ENCODE measurements at places on chromosomes 7 and 10. TPM values are rescaled to one million over a fixed set of nuclear protein-coding genes. Genes with fewer than 3 reads are reported as not detected.

GRCh38 chr10:100653957-100654781 is 91.2 kb upstream of the PAX2 start:
- no peak for DNase-seq
- peaks cover 63% of the 10 kb centered on the region for H3K27me3 ChIP-seq
- H3K36me3 ChIP-seq, result peaks cover 2% of the 10 kb centered on the region
- no peak overlapping the region for H3K27ac ChIP-seq

GRCh38 chr7:44636041-44636584 is 29.7 kb downstream of the OGDH start:
- H3K4me3 ChIP-seq, result no peak overlapping the region
- no peak for DNase-seq
- H3K4me1 ChIP-seq, result peaks cover 85% of the 10 kb centered on the region
- H3K27ac ChIP-seq, result peak overlapping the region; percentile 100

PGAM2 gene
- total RNA-seq, result 0.78 TPM

DNA sequence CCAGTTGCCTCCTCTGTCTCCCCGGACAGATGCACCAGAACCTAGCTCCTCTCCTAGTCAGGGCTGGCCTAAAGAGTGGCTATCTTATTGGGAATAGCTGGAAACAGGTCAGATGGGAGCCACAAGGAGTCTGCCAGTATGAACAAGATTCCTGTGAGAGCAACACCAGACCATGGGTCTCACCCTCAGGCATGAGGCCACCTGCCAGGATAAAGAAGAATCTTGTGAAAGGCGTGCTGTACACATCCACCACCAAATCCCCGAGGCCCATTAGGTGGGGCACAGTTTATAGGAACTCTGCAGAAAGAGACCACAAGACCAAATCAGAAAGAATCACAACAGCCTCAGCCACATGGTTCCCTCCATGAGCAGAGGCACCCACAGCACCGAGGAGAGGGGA is 325.9 kb downstream of the TNS3 start:
- H3K27ac ChIP-seq, result no peak overlapping the region
- H3K27me3 ChIP-seq, result peaks cover 15% of the 10 kb centered on the region
- H3K4me3 ChIP-seq, result no peak overlapping the region
- H3K36me3 ChIP-seq, result no peaks in the 10 kb centered on the region
- H3K4me1 ChIP-seq, result no peaks in the 10 kb centered on the region

- H3K36me3 ChIP-seq, result no peaks in the 10 kb centered on the region
- H3K4me3 ChIP-seq, result peak overlapping the region; percentile 80
- peak overlapping the region; percentile 13 for H3K27ac ChIP-seq
- no peaks in the 10 kb centered on the region for H3K4me1 ChIP-seq
- peaks cover 59% of the 10 kb centered on the region for H3K27me3 ChIP-seq
- no peak for DNase-seq
Observed at GRCh38 chr7:42237811-42238541, 967 bp upstream of the GLI3 start.

DNA sequence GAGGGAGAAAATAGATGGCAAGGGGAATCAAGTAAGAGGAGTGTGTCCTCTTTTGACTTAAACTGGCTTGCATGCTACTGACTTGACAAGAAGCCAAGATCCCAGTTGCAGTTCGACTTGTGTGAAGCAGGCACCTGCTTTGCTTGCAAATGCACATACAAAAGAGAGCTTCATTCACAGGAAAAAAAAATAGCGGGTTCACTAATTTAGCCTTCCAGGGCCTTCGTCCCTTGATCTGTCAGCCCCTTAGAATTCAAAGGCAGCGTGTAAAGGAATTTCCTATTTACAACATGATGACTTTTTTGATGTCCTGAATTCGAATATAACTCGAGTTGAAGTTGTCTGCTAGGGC is 192.1 kb downstream of the CELF2 start:
- no peak for DNase-seq
- peaks cover 1% of the 10 kb centered on the region for H3K27me3 ChIP-seq
- peaks cover 69% of the 10 kb centered on the region for H3K36me3 ChIP-seq
- H3K27ac ChIP-seq, result peak overlapping the region; percentile 96
- H3K4me1 ChIP-seq, result peaks cover 98% of the 10 kb centered on the region

DPYSL4 gene
- 24.1 TPM for total RNA-seq

NACAD gene
- total RNA-seq, result 0.05 TPM

SMKR1 gene
- 4.8 TPM for total RNA-seq

BMPER gene
- not detected for total RNA-seq

LIPK gene
- not detected for total RNA-seq

GRCh38 chr10:11176746-11177145 is 159.1 kb downstream of the CELF2 start:
- peak; percentile 49 for DNase-seq
- peaks cover 61% of the 10 kb centered on the region for H3K36me3 ChIP-seq
- no peaks in the 10 kb centered on the region for H3K27me3 ChIP-seq
- no peak overlapping the region for H3K4me3 ChIP-seq
- peaks cover 8% of the 10 kb centered on the region for H3K4me1 ChIP-seq

ARHGEF35 gene
- total RNA-seq, result 3.4 TPM

DNA sequence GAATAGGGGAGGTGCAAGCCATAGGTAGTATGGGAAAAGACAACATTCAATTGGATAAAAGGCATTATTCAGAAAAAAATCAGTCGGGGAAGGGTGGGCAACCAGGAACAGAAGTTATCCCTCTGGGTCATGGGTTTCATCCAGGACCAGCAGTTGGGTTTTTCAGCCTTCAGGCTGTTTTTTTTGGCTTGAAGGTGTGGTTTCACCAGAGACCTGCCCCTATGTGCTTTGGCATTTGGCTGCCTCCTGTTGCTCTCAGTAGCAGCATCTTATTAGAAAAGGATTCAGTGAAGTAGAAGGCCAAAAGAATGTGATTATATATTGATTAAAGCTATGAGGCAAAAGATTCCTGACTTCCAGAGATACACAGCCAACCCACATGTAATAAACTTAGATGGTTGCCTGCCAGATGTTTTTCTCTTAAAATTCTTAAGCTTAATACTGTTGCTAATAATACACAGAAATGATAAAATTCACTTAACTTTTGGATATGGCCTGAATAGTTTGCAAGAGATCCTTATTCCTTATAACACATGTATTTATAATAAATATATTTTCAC is 251.7 kb upstream of the CSTF2T start:
- no peak overlapping the region for H3K4me3 ChIP-seq
- H3K27me3 ChIP-seq, result peaks cover 9% of the 10 kb centered on the region
- H3K36me3 ChIP-seq, result no peaks in the 10 kb centered on the region
- H3K4me1 ChIP-seq, result no peaks in the 10 kb centered on the region
- no peak overlapping the region for H3K27ac ChIP-seq

SYT15B gene
- total RNA-seq, result 0.15 TPM

PPP1R17 gene
- not detected for total RNA-seq

GRCh38 chr7:147492606-147493005 is 1098.0 kb upstream of the C7orf33 start:
- DNase-seq, result no peak
- H3K36me3 ChIP-seq, result no peaks in the 10 kb centered on the region
- no peaks in the 10 kb centered on the region for H3K27me3 ChIP-seq
- no peaks in the 10 kb centered on the region for H3K4me1 ChIP-seq
- no peak overlapping the region for H3K4me3 ChIP-seq

DNA sequence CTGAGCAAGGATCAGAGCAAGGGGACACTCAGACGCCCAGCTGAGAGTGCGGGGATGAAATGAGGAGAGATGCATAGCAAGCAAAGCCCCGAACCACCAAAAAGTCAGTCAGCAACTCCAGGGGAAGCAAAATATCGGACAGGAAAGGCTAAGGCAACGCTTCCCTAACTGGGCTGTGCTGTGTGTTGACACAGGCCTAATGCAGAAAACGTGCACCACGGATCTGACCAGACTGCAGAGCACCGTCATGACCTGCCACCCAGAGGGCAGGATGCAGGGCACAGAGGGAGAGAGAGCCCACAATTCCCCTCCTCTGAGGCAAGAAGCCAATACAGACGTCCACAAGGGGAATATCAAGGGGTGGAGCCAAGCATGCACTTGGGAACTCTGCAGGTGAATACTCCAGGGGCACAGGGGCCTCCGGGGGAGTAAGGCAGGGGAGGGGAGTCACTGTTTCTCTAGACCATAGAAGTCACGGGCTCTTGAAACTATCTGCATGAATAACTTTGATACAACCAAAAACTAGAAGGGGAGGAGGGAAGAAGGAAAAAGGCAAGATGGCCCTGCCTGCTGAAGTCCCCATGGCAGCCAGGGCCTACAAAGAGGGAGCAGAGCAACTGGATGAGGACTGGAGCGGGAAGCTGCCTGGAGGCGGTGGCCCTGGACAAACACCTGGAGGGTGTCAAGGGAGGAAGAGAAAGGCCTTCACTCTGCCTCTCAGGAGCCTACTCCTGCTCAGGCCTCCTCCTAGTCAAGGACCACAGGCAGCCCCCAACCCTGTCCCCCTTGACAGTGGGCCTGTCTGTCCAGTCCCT is 26.2 kb downstream of the GRID1 start:
- no peaks in the 10 kb centered on the region for H3K36me3 ChIP-seq
- no peak overlapping the region for H3K27ac ChIP-seq
- H3K4me3 ChIP-seq, result no peak overlapping the region
- DNase-seq, result no peak

DNA sequence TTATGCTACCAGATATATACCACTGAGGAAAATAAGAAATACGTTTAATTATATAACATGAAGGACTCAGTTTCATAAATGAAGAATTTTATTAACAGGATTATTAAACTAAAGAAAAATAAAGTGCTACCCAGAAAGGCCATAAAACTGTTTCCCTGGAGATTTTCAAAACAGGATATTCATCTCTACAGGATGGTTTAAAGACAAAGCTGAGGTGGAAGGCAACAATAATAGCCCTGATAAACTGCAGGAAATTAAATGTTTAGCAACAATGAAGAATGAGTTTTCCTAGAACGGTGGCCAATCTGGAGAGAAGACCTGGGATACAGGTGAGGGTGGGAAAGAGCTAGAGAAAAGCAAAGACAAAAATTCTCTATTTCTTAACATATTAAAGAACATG is 11.9 kb downstream of the RHEB start:
- H3K4me1 ChIP-seq, result peaks cover 45% of the 10 kb centered on the region
- H3K27me3 ChIP-seq, result no peaks in the 10 kb centered on the region
- H3K27ac ChIP-seq, result no peak overlapping the region
- peaks cover 2% of the 10 kb centered on the region for H3K36me3 ChIP-seq

GRCh38 chr7:12539681-12540080 is 30.8 kb upstream of the SCIN start:
- H3K4me3 ChIP-seq, result no peak overlapping the region
- no peak for DNase-seq
- H3K27ac ChIP-seq, result no peak overlapping the region
- H3K4me1 ChIP-seq, result no peaks in the 10 kb centered on the region

DNA sequence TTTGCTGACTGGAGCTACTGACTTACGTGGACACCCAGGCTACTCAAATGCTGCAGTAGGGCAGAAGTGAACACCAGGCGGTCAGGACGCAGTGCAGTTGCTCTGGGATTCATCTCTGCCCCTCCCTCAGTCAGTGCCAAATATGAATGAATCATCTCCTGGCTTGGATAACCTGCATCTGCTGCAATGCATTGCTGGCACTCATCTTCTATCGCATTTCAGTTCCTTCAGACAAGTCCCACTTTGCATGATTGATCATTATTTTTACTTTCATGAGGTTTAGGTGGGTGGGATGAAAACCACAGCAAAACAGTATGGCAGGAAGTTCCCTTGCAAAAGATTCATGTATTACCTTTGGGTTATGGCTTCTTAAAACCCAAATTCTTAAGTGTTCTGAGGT is 224.6 kb upstream of the NRP1 start:
- no peak for DNase-seq
- no peak overlapping the region for H3K4me3 ChIP-seq
- H3K27me3 ChIP-seq, result no peaks in the 10 kb centered on the region
- H3K4me1 ChIP-seq, result no peaks in the 10 kb centered on the region

DNA sequence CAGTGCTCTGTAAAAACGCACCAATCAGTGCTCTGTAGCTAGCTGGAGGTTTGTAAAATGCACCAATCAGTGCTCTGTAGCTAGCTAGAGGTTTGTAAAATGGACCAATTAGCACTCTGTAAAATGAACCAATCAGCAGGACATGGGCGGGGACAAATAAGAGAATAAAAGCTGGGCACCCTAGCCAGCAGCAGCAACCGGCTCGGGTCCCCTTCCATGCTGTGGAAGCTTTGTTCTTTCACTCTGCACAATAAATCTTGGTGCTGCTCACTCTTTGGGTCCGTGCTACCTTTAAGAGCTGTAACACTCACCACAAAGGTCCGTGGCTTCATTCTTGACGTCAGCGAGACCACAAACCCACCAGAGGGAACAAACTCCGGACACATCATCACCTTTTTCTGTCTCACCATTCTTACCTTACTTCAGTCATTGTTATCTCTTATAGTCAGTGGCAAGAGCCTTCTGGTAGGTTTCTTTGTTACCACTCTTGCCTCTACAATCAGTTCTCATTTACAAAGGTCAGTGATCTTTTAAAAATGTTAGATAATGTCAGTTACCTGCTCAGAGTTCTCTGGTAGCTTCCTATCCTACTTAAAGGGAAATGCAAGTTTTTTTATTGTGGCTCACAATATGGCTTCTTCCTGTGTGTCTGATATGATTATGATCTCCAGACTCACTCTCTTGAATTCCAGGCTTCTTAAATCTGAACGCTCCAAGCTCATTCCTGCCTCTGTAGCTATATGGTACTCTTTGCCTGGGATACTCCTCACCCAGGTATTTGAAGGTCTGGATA is 4.5 kb downstream of the STAM start:
- no peaks in the 10 kb centered on the region for H3K27me3 ChIP-seq
- H3K36me3 ChIP-seq, result peaks cover 51% of the 10 kb centered on the region
- peak overlapping the region; percentile 59 for H3K4me3 ChIP-seq
- H3K27ac ChIP-seq, result peak overlapping the region; percentile 82
- peaks cover 78% of the 10 kb centered on the region for H3K4me1 ChIP-seq
- DNase-seq, result peak; percentile 34

DNA sequence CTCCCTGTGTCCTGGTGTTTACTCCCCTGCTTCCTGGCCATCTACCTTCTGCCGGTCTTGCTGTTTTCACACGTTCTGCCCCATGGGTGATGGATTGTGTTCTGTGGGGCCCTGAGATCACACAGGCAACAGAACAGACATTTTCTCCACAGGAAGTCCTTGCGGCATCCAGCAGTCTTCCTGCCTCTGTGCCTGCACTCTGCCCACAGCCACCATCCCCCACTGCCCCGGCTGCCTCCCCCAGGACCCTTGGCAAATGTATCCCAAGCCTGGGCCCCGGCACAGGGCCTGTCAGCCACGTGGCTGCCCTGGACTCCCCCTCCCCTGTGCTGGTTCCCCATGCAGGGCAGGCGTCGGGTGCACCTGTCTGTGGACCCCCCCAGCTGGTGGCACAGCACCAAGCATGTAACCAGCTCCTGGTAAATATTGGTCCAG is 184.2 kb downstream of the WDR37 start:
- peaks cover 4% of the 10 kb centered on the region for H3K27me3 ChIP-seq
- H3K4me3 ChIP-seq, result peak overlapping the region; percentile 40
- H3K4me1 ChIP-seq, result no peaks in the 10 kb centered on the region
- H3K27ac ChIP-seq, result peak overlapping the region; percentile 77

DNA sequence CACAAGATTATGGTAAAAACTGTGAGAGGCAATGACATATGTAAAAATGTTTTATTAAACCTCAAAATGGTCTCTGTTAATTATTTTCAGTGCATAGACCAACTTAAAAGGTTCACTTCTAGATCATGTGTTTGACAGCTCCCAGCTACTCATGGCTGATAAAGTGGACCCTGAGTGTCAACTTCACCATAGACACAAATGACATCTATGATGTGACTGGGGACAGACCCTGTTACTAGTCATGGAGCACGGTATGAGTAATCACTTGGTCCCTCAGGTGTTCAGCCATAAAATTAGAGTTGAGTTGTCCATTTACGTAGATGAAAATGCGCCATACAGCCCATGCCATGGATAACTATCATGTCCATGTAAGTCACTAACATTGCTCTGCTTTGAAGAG is 199.8 kb downstream of the ZNF365 start:
- H3K4me1 ChIP-seq, result no peaks in the 10 kb centered on the region
- H3K27me3 ChIP-seq, result peaks cover 12% of the 10 kb centered on the region
- no peak for DNase-seq

GRCh38 chr7:139358541-139359365 is 941 bp upstream of the LUC7L2 start:
- H3K27ac ChIP-seq, result peak overlapping the region; percentile 97
- H3K27me3 ChIP-seq, result no peaks in the 10 kb centered on the region
- peaks cover 18% of the 10 kb centered on the region for H3K36me3 ChIP-seq
- peaks cover 29% of the 10 kb centered on the region for H3K4me1 ChIP-seq
- DNase-seq, result peak; percentile 19
- peak overlapping the region; percentile 88 for H3K4me3 ChIP-seq

All from activated T-helper 1 cell treated with anti-CD3 and anti-CD28 coated beads, Interleukin-12 subunit alpha, Interleukin-12 subunit beta, Interleukin-2, Interleukin-4 antibody, amounts not matched to agents 30 ng/mL and 10 ng/mL and 1 ng/mL, durations not matched to agents 14 hours and 24 hours and 36 hours (primary cell).